ENCODE measurements at places on chromosomes 7 and 10.

DNA sequence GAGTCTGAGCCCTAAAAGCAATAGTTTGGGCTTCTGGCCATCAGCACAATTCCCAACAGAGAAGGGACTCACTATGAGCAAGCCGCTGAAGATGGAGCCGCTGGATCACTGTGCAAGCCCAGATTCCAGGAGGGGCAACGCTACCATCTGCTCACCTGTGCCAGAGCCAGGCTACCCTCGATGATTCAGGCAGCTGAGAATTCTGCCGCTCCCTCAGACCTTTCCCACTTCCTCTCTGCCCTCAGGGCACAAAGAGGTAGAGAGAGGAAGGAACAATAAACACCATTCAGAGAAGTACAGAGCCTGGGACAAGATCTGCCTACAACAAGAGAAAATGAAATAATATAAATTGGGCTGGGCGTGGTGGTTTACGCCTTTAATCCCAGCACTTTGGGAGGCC is 98.1 kb downstream of the MYOF start:
- no peak for DNase-seq

DNA sequence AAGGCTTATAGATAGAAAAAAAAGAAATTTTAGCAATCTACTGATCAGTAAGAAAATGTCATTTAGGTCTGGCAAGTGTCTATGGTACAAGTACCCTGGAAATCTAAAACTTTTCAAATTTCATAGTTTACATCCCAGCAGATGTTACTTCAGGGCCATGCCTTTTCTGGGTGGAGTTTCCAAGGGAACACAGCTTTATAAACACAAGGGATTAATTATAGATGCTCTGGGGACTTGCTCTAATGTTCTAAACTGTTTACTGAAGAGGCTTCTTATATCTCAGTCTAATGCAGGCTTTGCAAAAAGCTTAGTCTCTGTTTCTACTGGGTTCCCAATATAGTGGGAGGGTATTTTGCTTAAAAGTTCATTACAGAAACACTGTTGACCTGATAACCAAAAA is 3.1 kb downstream of the CD36 start:
- no peak for DNase-seq

- DNase-seq = no peak
Measured at GRCh38 chr7:114819616-114820362, 102.1 kb upstream of the MDFIC start.

GRCh38 chr7:100153708-100154535 is 4.6 kb downstream of the TRAPPC14 start:
- DNase-seq = no peak

GRCh38 chr10:1829712-1830111 is 92.4 kb upstream of the ADARB2 start:
- DNase-seq = no peak

GRCh38 chr10:132452216-132452650 is 55.2 kb downstream of the PWWP2B start:
- DNase-seq = peak; percentile 55

GRCh38 chr10:113011592-113012374 is 61.7 kb downstream of the TCF7L2 start:
- DNase-seq = no peak

DNA sequence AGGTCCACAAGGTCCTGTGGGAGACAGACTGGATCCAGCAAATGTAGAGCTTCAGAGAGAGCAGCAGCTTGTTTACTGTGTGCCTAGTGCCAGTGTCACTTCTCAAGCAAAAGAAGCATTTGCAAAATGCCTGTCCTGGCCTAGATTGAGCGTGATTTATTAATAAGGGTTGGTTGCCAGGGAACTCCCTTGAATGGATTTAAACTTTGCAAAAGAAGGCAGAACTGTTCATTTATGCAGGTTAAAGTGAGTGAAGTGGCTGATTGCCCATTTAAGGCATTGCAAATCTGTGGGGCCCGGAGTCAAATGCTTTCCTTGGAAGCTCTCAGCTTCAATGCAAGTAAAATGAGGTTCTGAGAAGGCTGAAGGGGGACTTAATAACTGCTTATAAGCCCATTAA is 71.3 kb downstream of the CDHR3 start:
- no peak for DNase-seq

DNA sequence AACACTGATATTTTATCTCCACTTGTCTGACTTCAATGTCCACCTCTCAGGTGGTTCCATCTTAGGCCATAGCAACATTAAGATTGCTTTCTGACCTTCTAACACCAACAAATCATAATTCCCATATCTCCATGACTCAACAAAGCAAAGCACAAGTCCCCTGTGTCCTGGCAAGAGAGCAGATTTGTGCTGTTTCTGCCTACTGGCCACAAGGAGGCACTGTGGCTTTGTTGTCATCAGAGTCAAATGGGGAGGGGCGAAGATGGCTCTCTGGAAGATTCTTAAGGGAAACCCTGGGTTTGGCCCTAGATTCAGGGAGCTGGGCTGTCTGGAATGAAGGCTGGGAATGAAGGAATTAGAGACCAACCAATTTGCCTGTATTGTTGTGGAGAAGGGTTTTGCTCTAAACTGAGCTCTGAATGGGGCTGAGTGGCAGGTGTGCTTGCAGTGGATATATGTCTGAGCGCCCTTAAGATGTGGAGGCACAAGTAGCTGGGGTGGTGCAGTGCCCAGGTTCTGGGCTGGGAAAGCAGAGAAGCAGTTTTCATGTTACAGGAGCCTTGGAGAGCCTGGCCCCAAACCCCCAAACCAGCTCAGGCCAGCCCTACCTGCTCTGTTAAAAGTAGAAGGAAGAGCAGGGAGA is 154.8 kb upstream of the PRSS58 start:
- no peak for DNase-seq

DNA sequence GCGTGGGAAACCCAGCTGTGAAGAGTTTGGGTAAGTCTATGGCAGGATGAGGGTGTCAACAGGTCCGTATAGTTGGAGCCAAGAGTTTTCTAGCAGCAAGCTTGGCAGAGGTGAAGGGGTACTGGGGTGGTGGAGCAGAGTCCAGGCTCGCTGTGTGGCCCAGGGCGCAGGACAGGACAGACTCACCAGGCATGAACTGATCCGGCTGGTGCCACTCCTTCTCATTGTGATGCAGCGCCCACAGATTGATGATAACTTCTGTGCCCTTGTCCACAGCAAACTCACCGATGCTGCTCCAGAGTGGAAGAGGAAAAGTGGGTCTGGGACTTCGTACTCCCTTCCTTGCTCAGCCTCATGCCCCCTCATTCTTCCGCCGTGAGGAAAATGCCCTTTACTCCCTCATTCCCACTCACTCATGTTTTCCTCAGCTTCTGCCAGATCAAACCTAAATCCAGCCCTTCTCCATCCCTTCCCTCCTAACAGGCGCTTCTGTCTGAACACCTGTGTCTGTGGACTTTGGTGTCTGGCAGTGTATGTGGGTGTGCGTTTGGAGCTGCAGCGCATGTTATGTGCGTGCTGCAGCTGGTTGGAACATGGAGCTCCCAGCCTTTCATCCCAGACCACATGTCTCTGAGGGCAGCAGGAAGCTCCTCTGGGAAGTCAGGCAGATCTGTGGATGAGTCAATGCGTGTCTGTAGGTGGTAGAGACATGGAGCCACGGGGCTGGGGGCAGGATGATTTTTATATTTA is 5.7 kb downstream of the CYP17A1 start:
- no peak for DNase-seq

- no peak for DNase-seq
Measured at GRCh38 chr7:151558575-151558974, 38.9 kb upstream of the RHEB start.

DNA sequence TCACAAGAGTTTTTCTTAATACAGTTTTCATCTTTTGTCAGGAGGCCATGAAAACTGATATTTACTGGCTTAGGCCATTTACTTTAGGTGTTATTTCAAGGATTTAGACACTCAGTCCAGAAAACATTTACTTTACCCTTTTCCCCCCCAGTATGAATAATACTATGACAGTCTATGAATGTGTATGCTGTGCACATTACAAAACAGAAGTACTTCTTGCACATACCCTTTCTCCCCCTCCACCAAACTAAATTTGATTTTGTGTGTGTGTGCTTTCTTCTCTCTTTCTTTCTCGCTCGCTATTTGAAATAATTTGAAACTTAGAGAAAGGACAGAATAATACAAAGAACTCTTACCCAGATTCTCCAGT is 41.3 kb downstream of the RBM33 start:
- no peak for DNase-seq

- no peak for DNase-seq
Measured at GRCh38 chr10:109174526-109174925, 748.8 kb downstream of the XPNPEP1 start.

DNA sequence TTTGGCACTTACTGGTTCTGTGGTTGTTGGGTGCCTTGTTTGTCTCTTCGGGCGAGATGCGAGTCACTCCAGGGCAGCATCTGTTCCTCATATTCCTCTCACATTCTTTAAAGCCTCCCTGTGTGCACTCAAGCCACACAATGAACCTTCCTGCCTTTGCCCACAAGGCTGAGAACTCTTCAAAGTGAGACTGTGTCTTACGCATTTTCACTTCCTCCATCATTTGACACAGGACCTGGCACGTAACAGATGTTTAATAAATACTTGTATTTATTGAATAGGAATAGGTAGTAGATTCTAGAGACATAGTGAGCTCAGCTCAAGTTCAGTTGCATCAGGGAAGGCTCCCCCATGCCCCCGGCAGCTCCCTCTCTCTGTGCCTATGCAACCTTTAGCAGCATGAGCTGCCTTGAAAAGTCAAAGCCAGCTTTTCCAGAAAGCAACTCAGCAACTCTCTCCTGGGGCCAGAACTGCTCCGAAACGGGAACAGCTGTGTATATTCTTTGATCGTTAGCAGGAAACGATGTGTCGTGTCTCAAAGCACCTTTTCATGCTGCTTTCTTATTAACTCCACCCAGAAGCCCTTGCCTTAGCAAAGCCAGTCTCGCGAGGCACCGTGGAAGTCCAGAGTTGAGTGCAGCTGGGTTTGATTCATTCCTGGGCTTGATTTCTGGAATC is 97.5 kb downstream of the PFKFB3 start:
- peak; percentile 25 for DNase-seq

- no peak for DNase-seq
Measured at GRCh38 chr10:132356621-132357195, 24.7 kb downstream of the LRRC27 start.

- no peak for DNase-seq
Measured at GRCh38 chr7:83077328-83077727, 85.4 kb downstream of the PCLO start.
